ENCODE measurements at places on chromosomes 3 and 15.

- DNase-seq: peak; percentile 15
These were observed 333.9 kb downstream of the PTPRG start for GRCh38 chr3:61894988-61895935.

GRCh38 chr15:99283717-99284116 is 32.4 kb downstream of the LRRC28 start:
- no peak for DNase-seq

GRCh38 chr3:14241716-14242115 is 63.1 kb downstream of the LSM3 start:
- no peak for DNase-seq

- DNase-seq: peak; percentile 36
These were observed 469 bp downstream of the MAP6D1 start for GRCh38 chr3:183824761-183825455.

DNA sequence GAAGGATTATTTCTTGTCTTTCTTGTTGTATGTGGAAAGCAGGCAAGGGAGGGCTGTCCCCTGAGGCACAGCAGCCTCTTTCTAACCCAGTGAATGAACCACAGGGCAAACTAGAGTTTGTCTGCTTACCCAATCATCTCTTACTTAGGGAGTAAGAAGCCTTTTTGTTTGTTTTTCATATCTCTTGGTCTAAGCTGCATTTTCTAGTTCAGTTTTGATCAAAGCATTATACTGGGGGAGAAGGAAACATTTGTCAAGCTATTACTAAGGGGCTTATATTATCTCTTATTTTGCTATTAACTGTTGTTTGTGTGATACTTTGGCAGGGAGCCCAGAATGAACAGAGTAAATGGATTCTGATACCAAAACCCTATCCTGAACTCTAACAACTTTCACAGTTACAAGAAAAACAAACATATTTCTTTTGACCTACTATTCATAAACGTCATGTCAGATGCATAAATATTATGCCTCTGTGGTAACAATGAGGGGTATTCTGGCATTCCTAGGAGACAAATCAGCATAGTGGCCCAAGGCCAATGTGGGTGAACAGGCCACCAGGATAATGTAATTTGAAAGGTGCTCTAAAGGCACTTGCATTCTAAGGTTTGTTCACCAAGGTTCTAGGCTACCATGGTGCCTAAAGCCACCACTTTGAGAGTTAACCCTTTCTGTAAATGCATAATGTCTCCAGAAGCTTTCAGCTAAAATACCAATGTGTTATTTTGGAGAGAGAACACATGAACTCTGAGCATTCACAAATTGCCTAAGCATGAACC is 271.6 kb upstream of the ZPLD1 start:
- no peak for DNase-seq
